ENCODE measurements at places on chromosomes 5 and 9.

GRCh38 chr9:123832858-123833650, 96.9 kb downstream of the DENND1A start:
- DNase-seq = no peak

GRCh38 chr9:36101916-36102741, 34.4 kb upstream of the GLIPR2 start:
- no peak for DNase-seq

DNA sequence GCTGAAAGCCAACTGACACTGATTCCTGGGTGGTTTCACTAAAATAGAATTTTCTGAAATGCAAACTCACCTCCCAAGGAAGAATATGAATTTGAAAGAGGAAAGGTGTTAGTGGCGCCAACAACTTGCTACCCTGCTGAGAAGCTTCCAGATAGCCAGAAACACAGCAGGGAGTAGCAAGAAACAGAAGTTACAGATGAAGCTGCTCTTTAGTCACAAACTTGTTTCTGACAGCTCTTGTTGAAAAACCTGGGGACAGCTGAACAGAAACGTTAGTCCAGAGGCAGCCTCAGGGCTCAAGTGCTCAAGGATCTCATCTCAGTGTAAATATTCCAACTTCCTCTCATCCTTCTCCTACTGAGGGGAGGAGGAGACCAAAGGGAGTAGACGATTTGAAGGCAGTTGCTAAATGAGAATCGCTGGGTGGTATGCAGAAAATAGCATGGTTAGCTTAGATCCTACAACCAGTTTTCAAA, 184.1 kb downstream of the PDE4D start:
- DNase-seq = no peak

DNA sequence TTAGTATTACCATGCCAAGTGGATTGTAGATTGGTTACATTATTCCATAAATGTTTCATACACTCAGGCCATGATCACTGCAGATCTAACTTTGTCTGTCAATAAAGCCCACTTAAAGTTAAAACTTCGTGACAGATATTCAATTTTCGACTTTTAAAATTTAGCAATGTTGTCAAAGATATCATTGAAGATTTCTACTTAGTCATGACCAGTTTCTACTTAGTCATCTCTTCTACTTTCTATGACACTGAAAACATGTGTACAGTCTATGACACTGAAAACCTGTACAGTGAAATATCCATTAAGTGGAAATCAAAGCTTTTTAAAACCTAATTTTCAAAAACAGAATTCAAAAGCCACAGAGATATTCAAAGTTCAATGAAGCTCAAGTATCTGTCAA, 258.2 kb downstream of the MCTP1 start:
- no peak for DNase-seq

DNA sequence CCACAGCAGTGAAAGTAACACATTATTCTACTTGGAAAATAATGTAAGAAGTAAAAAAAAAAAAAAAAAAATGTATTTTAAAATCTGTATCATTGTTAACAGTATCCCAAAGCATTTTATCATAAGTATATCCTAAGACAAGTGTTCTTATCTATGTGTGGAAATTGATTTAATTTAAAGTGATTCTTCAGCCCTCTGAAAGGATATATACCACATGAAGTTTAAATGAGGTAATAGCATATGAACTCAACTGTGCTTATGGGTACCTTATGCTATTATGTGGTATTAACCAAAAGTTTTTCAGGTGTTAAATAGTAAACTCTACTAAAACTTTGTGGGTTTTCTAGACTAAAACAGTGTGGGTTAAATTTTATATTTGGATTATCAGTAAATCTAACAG, 2.8 kb upstream of the SECISBP2 start:
- DNase-seq = no peak

DNA sequence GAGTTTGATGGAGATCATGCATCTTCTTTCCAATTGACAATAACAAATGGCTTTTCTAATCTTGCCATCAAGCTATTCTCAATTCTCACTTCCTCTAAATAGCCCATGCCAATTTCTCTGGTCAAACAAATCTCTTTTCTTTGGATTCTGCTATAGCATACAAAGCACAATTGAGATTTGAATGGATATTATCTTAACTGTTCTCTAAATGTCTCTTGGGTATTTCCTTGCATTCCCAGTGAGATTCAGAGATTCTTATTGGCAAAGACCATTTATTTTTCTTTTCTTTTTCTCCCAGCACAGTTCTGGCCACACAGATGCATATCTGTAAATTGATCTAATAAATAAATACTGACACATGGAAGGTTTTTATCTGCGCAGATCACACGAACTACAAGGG, at the start of gene OR1N2:
Gene OR1N2 (plus strand): TSS at position 301 of the 400 bp plus-strand sequence. CDS start 100 bp downstream, outside the sequence.
- DNase-seq = no peak

DNA sequence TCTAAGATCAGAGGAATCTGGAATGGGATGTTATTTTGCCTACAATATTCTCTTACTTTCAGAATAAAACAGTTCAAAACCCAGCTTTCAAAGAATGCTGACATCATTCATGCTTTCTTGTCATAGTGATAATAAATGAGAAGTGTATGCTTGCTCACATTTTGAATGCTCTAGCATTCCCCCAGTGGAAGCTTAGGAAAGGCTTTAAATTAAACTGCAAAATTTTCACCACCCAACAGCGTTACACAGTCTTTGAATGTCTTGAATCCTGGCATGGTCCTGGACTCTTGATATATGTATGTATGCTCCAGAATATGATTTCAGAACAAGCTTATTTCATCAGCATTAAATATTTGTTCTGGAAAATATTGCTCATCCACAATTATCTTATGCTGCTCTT, 964.3 kb upstream of the NUDT12 start:
- DNase-seq = no peak

DNA sequence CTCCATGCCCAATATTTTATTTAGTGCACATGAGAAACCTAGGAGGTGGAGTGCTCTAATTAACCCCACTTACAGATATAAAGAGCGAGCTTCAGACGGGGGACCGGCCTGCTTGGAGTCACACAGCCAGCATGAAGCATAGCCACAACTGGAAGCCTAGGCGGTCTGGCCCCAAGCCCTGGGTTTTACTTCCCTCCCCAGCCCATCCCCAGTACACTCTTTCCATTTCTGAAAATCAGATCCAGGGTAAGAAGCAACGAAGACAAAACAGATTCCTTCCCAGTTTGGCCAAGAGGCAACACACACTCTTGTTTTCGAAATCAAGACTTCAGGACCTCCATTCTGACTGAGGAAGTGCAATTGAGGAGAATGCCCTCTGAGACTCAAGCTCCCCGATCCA, 27.1 kb downstream of the KCNMB1 start:
- DNase-seq = no peak

- DNase-seq = no peak
Measured at GRCh38 chr5:60195083-60195482, 301.6 kb upstream of the PDE4D start.

DNA sequence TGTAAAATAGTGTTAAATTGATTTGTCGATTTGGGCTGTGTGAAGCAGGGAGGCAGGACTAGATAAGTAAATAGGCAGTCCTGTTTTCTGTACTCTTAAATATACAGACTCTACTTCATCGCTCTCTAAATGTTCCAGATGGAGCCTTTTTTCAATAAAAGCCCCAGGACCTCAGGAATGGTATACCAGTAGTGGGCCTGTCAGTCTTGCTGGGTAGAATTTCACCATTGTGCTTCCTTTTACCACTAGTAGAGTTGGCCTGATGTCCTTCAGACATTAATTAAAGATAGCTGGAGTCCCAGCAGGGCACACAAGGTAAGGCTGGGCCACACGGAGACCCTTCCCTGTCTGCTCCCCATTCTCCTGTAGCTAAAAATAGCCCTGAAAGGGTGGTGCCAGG, 6.0 kb downstream of the SNX18 start:
- DNase-seq = no peak

DNA sequence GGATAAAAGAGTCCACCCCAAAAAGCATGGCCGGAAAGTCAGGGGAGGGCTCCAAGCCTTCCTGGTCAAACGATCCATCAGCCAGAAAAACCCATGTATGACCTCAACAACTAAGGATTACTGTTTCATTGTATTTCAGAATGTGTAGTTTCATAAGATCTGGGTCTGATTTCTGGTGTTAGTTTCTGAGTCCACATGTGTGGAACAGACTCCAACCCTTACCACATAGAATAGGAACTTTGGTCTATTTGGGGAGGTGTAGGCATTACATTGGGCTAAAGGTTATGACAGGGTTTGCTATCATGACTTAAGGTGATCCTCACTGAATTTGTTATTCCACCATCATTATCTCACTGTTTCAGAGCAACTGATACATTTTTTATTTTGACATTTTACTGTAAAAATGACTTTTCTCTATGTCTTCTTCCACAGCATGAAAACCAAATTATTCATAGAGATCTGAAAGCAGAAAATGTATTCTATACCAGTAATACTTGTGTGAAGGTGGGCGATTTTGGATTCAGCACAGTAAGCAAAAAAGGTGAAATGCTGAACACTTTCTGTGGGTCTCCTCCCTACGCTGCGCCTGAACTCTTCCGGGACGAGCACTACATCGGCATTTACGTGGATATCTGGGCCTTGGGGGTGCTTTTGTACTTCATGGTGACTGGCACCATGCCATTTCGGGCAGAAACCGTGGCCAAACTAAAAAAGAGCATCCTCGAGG, 33.5 kb downstream of the HMGCS1 start:
- DNase-seq = no peak

DNA sequence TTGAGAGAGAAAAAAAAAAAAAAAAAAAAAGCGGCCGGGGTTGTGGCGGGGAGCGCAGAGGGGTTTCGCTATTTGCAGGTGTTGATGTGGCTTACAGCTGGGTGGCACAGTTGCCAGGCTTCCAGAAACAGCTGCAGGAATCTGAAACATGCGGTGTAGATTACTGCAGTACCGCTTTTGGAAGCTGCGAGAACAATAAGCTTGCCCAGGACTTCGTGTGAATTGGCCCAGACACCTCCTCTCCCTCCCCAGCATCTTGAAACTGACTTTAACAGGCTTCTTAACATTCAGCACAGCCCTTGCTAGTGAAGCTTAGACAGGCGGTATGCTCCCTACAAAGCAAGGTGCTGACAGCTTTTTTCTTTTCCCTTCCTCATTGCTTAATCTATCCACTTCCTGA, 104.0 kb downstream of the ATP10B start:
- DNase-seq = no peak

- no peak for DNase-seq
Measured at GRCh38 chr5:113178073-113178779, 201.6 kb downstream of the DCP2 start.

DNA sequence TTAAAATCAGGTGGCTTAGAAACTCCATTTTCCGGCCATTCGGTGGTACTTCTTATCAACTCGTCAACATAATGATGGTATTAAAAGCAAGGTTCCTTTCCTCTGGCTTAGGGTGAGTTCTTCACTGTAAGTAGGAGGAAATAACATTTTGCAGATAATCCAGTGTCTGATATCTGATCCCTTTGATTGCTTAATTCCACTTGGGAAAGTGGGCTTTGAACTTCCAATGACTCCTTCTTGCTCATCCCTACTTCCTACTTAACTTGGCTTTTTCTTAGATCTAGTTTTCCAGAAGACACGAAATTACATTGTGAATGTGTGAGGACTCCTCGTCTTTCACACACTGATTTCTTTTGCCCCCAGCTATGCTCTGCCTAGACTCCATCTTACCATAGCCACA, 31.5 kb downstream of the DDX31 start:
- no peak for DNase-seq

DNA sequence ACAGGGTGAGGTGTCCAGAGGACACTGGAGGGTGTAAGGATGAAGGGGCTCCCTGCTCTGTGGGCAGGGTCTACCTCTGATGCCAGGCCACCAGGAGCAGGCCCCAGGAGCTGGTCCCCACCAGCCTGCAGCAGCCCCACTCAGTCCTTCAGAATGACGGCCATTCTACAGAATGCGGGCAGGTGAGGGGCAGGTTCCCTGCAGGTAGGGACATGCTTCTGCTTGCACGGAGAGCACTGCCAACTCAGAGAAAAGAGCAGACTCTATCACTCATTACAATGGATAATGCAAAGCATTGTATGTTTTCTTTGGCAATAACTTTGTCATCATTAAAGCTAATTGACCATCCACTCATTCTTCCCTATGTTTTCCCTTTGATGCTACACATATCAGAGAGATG, 39.0 kb downstream of the DDX31 start:
- no peak for DNase-seq

DNA sequence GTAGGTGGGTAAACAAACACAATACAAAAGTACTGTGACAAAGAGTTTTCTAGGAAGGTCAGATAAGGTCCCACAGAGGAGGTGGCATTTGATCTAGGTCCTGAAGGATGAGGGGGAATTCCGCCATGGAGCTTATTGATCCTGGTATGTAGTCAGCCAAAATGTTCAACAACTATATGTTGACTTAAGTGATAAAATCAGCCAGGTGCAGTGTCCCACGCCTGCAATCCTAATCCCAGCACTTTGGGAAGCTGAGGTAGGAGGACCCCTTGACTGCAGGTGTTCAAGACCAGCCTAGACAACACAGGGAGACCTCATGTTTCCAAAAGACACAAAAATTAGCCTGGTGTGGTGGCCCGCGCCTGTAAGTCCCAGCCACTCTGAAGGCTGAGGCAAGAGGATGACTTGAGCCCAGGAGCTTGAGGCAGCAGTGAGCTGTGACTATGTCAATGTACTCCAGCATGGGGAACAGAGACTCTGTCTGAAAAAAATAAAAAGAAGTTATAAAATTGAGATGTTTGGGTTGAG, 46.4 kb upstream of the PLIN2 start:
- DNase-seq = no peak

DNA sequence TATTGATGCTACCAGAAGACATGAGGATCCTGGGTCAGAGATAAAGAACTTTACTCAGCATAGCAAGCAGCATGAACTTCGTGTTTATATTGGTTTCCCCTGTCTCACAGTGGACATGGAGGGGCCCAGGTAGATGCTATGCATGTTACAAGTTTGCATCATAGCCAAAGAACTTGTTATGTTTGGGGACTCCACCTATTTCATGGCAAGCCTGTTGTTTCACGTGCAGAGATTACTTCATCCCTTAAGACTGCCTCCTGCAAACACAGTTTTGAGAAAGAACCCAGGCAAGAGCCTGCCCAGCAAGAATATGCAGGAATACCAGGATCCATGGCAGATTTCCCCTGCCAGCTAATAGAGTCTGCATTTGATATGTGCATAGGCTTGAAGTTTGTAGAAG, 68.4 kb downstream of the RCL1 start:
- DNase-seq = no peak

- DNase-seq = no peak
Measured at GRCh38 chr9:120659209-120659608, 55.1 kb downstream of the MEGF9 start.

DNA sequence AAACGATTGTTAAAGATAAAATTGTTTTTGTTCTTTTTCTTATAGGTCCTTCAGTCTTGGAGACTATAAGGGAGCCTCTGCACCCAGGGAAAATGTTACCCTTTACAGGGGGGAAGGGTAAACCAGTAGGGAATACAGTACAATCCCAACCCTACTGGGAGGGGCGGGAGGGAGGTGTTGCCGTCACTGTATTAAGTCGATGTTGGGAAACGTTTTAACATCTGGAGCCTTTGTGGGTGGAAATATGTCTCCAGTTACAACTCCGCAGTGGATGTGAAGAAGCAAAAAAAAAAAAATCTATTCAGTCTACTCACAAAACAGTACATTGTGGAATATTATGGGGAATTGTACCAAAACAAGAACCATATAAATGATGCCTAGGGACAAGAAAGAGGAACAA, 47.2 kb upstream of the FCHO2 start:
- DNase-seq = no peak
